ENCODE measurements at places on chromosomes 7 and 10. TPM values are rescaled to one million over a fixed set of nuclear protein-coding genes. Genes with fewer than 3 reads are reported as not detected.

DNA sequence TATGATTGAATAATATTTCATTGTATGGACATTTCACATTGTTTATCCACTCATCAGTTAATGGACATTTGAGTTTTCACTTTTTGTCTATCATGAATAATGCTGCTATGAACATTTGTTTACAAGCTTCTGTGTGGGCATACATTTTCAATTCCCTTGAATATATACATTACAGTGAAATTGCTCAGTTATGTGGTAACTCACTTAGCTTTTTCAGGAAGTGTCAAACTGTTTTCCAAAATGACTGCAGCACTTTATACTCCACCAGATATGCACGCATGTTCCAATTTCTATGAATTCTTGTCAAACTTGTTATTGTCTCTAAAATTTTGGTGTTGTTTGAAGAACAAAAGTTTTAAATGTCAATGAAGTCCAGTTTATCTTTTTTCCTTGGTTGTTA lies 401.2 kb downstream of the THSD7A start:
- H3K27me3 ChIP-seq, result no peaks in the 10 kb centered on the region
- no peaks in the 10 kb centered on the region for H3K4me1 ChIP-seq
- H3K36me3 ChIP-seq, result no peaks in the 10 kb centered on the region

DNA sequence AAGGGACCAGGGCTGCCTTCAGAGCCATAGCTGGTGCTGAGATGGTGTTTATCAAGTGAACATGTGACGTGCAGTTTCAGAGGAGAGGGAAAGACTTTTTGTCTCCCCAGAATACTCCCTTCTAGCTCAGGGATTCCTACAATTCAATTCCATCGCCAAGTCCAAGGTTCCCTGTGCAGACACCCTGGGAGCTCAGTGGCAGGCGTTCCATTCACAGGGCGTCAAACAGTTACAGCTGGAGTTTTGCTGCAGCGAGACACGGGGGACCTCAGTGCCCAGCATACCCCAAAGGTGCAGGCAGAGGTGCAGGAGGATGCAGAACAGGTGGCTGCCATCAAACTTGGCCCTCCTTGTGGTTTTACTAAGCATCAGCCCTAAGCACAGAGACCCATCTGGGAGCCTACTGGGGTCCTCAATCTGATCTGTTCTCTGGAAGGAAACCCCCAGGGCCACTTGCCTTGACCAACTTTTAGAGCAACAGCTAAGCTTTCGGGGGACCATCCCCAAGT lies 846 bp upstream of the CALML5 start:
- no peak overlapping the region for H3K4me3 ChIP-seq
- H3K27ac ChIP-seq, result no peak overlapping the region
- H3K4me1 ChIP-seq, result no peaks in the 10 kb centered on the region
- H3K36me3 ChIP-seq, result no peaks in the 10 kb centered on the region
- DNase-seq, result no peak
- peaks cover 7% of the 10 kb centered on the region for H3K27me3 ChIP-seq

DNA sequence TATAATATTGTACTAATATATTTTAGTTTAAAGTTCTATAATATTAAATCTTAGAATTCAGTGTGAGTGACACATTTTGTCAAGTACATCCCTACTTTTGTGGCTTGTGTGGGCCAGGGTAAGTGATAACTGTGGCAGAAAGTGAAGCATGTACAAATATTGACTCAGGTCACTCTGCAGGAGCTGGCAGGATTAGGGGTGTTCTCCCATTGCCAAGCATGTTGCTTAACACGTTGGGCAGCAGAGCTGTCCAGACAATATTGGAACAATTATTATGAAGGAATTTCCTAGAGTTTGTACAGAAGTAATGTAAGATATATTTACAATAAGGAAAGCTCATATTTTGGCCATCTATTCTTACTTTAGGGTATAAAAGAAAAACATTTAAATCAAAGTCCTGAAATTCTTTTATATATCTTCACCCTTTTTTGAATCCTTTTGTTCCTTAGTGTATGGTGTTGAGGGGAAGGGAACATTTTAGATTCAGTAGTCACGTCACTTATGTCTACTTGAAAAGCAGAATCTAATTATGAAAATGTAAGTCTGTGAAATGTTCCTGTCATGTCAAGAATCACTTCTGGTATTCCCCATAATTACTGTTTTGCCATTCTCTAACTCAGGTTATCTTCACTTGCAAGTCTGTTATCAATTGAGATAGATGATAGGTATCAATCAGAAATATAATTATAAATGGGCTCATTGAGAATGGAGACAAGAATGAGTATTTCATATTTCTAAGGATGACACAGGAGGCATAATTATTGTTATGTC lies 4.0 kb downstream of the HDAC9 start:
- H3K27me3 ChIP-seq, result peaks cover 3% of the 10 kb centered on the region
- H3K4me3 ChIP-seq, result no peak overlapping the region
- no peak for DNase-seq
- no peak overlapping the region for H3K27ac ChIP-seq
- H3K36me3 ChIP-seq, result no peaks in the 10 kb centered on the region

GRCh38 chr10:9357471-9357870 lies 1303.0 kb downstream of the GATA3 start:
- no peak overlapping the region for H3K27ac ChIP-seq
- H3K4me1 ChIP-seq, result peaks cover 6% of the 10 kb centered on the region
- no peaks in the 10 kb centered on the region for H3K36me3 ChIP-seq
- peaks cover 6% of the 10 kb centered on the region for H3K27me3 ChIP-seq

GRCh38 chr10:69957886-69958555 lies 94.6 kb upstream of the MACROH2A2 start:
- H3K27me3 ChIP-seq, result peaks cover 2% of the 10 kb centered on the region
- H3K27ac ChIP-seq, result no peak overlapping the region
- DNase-seq, result peak; percentile 37
- H3K4me3 ChIP-seq, result no peak overlapping the region
- no peaks in the 10 kb centered on the region for H3K4me1 ChIP-seq

CHCHD1 gene
- total RNA-seq, result 28.9 TPM

EZH2 gene
- total RNA-seq, result 112 TPM

ATOH7 gene
- not detected for total RNA-seq

- H3K27ac ChIP-seq, result no peak overlapping the region
- H3K27me3 ChIP-seq, result peaks cover 10% of the 10 kb centered on the region
- H3K4me1 ChIP-seq, result no peaks in the 10 kb centered on the region
Measured at GRCh38 chr10:91579329-91579985, 53.4 kb downstream of the PPP1R3C start.

PLXDC2 gene
- not detected for total RNA-seq

GPR141 gene
- not detected for total RNA-seq

All from activated CD8-positive, alpha-beta T cell treated with anti-CD3 and anti-CD28 coated beads for 36 hours (primary cell).